ENCODE measurements at places on chromosomes 1 and 21. TPM values are rescaled to one million over a fixed set of nuclear protein-coding genes. Genes with fewer than 3 reads are reported as not detected.

GRCh38 chr1:167088746-167089417, 1.3 kb downstream of the GPA33 start:
- no peak overlapping the region for H3K4me3 ChIP-seq
- H3K4me1 ChIP-seq = no peaks in the 10 kb centered on the region
- DNase-seq = no peak
- H3K27me3 ChIP-seq = no peaks in the 10 kb centered on the region
- H3K36me3 ChIP-seq = no peaks in the 10 kb centered on the region

DNA sequence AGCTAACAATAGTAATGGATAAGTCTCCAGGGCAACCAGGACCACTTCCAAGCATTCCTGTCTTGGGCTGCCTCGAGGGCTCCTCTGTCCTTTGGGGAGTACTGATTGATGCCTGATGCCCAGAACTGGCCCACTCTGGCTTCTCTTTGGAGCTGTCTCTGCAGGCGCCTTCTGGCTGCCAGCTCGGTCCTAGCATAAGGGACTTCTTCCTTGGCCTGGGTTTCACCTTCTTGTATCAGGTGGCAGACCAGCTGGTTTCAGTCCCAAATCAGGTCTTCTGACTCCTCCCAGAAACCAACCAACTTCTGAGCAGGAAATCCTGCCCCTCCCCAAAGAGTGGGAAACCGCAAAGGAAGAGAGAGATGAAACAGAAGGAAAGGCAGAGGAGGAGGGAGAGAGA, 10.6 kb downstream of the G0S2 start:
- no peaks in the 10 kb centered on the region for H3K36me3 ChIP-seq
- H3K4me3 ChIP-seq = no peak overlapping the region
- H3K27ac ChIP-seq = no peak overlapping the region
- H3K4me1 ChIP-seq = no peaks in the 10 kb centered on the region
- H3K27me3 ChIP-seq = no peaks in the 10 kb centered on the region

SETD4 gene
- total RNA-seq = 25.6 TPM

- no peaks in the 10 kb centered on the region for H3K4me1 ChIP-seq
- no peak for DNase-seq
- H3K4me3 ChIP-seq = no peak overlapping the region
- no peaks in the 10 kb centered on the region for H3K36me3 ChIP-seq
- H3K27me3 ChIP-seq = no peaks in the 10 kb centered on the region
Measured at GRCh38 chr1:64215576-64215975, 12.2 kb downstream of the UBE2U start.

- H3K4me3 ChIP-seq = no peak overlapping the region
- no peaks in the 10 kb centered on the region for H3K27me3 ChIP-seq
- no peaks in the 10 kb centered on the region for H3K36me3 ChIP-seq
- no peaks in the 10 kb centered on the region for H3K4me1 ChIP-seq
- no peak overlapping the region for H3K27ac ChIP-seq
Measured at GRCh38 chr1:194515916-194516315, 1329.5 kb upstream of the B3GALT2 start.

AMY1B gene
- total RNA-seq = not detected

Data from breast epithelium (tissue), 4 donors.